ENCODE measurements at places on chromosomes 11 and 22.

- H3K27me3 ChIP-seq = no peaks in the 10 kb centered on the region
- H3K4me1 ChIP-seq = no peaks in the 10 kb centered on the region
- no peak overlapping the region for H3K27ac ChIP-seq
- ATAC-seq = no peak
These were observed 887.3 kb upstream of the TENM4 start for GRCh38 chr11:80327956-80328614.

GRCh38 chr11:19970944-19971343 lies 189.3 kb downstream of the DBX1 start:
- H3K27me3 ChIP-seq = no peaks in the 10 kb centered on the region
- ATAC-seq = no peak
- no peak overlapping the region for H3K4me3 ChIP-seq

- no peak for ATAC-seq
- peaks cover 7% of the 10 kb centered on the region for H3K4me1 ChIP-seq
- no peak overlapping the region for H3K4me3 ChIP-seq
- peaks cover 74% of the 10 kb centered on the region for H3K36me3 ChIP-seq
- H3K27me3 ChIP-seq = no peaks in the 10 kb centered on the region
These were observed 117.4 kb downstream of the DBX1 start for GRCh38 chr11:20042811-20043341.

- peak overlapping the region; percentile 59 for H3K27ac ChIP-seq
- H3K27me3 ChIP-seq = peaks cover 89% of the 10 kb centered on the region
- H3K4me1 ChIP-seq = no peaks in the 10 kb centered on the region
- H3K36me3 ChIP-seq = no peaks in the 10 kb centered on the region
- ATAC-seq = no peak
- H3K4me3 ChIP-seq = no peak overlapping the region
These were observed 2.8 kb downstream of the LRRC10B start for GRCh38 chr11:61511383-61511782.

GRCh38 chr11:77322926-77323590 lies 21.6 kb upstream of the GDPD4 start:
- H3K27me3 ChIP-seq = no peaks in the 10 kb centered on the region
- H3K27ac ChIP-seq = no peak overlapping the region
- H3K4me3 ChIP-seq = no peak overlapping the region
- H3K4me1 ChIP-seq = no peaks in the 10 kb centered on the region

- H3K4me1 ChIP-seq = peaks cover 25% of the 10 kb centered on the region
- ATAC-seq = no peak
- no peaks in the 10 kb centered on the region for H3K27me3 ChIP-seq
- H3K4me3 ChIP-seq = peak overlapping the region; percentile 89
- H3K36me3 ChIP-seq = no peaks in the 10 kb centered on the region
- H3K27ac ChIP-seq = peak overlapping the region; percentile 92
These were observed 942 bp upstream of the RPS6KA4 start for GRCh38 chr11:64357904-64358535.

DNA sequence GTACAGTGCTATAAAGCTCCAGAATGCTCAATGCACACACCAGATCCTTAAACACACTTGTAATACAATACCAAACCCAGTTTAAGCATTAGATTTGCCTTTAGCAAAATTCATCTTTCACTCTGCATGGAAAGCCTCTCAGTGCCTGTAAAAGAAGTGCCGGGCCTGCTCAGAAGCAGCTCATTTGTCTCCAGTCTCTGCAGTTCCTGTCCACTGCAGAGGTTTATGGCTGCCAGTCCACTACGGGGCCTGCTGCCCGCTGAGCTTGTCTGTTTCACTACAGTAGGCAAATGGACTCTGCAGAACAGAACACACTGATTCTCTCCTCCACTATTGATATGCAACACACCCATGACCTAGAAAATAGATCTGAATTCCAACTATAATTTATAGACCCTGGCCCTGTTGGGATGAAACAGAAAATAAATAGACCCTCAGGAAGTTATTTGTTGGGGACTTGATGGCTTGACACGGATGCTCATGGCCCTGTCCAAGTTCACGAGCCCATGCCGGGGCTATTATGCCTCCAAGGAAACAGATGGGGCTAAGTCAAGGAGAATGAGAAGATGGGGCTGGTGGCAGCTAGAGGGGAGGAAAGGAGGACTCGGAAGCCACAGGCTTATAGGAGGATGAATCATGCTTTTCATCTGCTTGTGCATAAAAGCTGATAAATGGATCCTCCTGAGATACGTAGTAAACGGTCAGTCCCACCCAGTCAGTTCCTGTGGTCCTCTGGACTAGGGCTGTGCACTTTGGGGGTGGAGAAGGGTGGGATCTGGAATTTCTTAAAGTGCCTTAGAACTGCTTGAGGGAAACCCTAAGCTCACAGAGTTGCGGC lies 416.8 kb upstream of the TENM4 start:
- no peak overlapping the region for H3K27ac ChIP-seq
- no peaks in the 10 kb centered on the region for H3K4me1 ChIP-seq
- no peak for ATAC-seq
- no peaks in the 10 kb centered on the region for H3K27me3 ChIP-seq
- H3K36me3 ChIP-seq = no peaks in the 10 kb centered on the region

- H3K36me3 ChIP-seq = no peaks in the 10 kb centered on the region
- peaks cover 3% of the 10 kb centered on the region for H3K27me3 ChIP-seq
- no peak overlapping the region for H3K27ac ChIP-seq
- ATAC-seq = no peak
- H3K4me3 ChIP-seq = no peak overlapping the region
- no peaks in the 10 kb centered on the region for H3K4me1 ChIP-seq
These were observed 598.6 kb downstream of the OPCML start for GRCh38 chr11:132933703-132934102.

DNA sequence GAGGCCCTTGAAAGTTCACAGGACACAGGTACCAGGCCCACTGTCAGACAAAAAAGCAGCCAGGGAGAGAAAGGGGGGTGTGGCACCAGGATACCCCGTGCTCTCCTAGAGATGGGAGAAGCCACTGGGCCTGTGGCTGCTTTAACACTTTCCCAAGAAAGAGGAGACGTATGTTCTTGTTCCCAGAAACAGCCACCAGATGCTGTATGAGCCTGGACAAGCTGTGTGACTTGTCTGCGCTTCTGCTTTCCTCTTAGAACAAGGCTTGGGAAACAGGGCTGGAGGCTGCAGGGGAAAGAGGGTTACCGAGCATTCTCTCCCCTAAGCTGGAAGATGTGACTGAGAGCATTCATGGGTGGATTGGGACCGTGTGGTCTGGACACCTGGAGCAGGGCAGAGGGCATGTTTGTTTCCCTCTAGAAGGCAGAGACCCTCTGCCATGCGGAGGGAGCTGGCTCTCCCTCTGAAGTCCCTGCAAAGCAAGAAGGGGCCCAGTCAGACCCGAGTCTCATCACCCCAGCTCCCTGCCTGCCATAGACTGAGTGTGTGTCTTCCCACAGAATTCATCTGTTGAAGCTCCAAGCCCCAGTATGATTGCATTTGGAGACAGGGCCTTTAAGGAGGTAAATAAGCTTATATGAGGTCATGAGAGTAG lies 74.1 kb downstream of the TRIM29 start:
- H3K27me3 ChIP-seq = peaks cover 69% of the 10 kb centered on the region
- no peaks in the 10 kb centered on the region for H3K36me3 ChIP-seq
- H3K4me1 ChIP-seq = no peaks in the 10 kb centered on the region
- H3K27ac ChIP-seq = no peak overlapping the region

DNA sequence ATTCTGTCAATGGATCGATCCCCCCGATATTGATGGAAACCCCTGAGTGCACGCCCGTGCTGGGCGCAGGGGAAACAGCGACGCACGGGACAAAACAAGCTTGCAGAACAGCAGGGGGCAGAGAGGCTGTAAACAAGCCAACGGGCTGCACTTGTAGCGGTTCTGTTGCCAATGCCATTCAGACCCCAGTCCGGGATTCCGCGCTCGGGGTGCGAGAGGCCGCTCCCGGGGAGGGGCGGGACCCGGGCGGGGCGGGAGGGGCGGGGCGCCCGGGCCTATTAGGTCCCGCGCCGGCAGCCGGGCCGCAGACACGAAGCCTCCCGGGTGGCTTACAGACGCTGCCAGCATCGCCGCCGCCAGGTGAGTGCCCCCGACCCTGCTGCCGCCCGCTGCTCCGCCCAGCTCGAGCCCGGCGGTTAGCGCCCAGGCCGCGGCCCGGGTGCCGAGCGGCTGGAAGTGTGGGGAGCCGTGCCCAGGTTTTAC lies at the start of gene BIK:
BIK (plus strand) TSS at position 307 of the 483 bp plus-strand sequence. CDS start 13,273 bp downstream, outside the sequence.
- H3K36me3 ChIP-seq = no peaks in the 10 kb centered on the region
- H3K27ac ChIP-seq = no peak within 1 kb of the TSS
- H3K27me3 ChIP-seq = peaks cover 63% of the 10 kb centered on the region
- H3K4me3 ChIP-seq = peak within 1 kb of the TSS; percentile 26
- peak; percentile 51 for ATAC-seq
- H3K4me1 ChIP-seq = peaks cover 16% of the 10 kb centered on the region

DNA sequence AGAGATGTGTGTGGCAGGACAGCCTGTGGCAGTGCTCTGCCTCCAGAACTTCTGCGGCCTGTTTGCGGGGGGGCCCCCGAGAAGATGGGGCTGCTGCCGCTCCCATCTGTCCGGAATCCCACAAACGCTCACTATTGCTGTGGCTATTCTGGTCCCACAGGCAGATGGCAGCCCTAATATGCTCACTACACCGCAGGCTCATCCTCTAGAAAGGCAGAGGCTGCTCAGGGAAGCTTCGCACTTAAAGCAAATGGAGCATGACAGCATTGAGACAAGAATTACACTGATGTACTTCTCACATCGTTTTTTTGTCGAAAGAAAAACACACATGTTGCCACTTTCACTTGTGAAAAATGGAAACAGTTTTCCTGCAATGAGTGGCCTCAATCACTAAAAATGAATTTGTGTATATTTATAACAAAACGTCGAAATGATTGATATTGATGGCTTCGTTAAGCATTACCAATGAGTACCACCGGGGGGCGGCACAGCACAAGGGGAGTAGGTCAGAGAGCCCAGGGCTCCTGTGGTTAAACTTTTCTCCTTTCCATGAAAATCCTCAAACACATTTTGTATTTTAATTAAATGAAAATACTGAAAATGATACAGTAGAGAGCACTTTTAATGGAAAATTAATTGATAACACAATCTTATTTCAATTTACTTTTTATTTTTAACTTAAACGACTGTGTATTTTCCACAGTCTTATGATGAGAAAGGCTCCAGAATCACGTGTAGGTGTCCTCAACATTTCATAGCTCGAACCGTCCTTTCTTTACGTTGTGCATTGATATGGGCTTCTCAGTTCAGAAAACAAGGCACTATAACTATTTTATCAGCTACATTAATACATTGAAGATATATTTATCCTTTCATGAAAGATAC lies 69.1 kb downstream of the CTTN start:
- H3K4me1 ChIP-seq = no peaks in the 10 kb centered on the region
- no peak overlapping the region for H3K27ac ChIP-seq
- peak; percentile 44 for ATAC-seq
- peaks cover 17% of the 10 kb centered on the region for H3K27me3 ChIP-seq
- H3K36me3 ChIP-seq = no peaks in the 10 kb centered on the region
